Activated CD8-positive, alpha-beta memory T cell treated with anti-CD3 and anti-CD28 coated beads for 36 hours (primary cell): ENCODE measurements at places on chromosomes 7 and 10. TPM values are rescaled to one million over a fixed set of nuclear protein-coding genes. Genes with fewer than 3 reads are reported as not detected.

CEP41 gene
- 21.6 TPM for total RNA-seq

BAIAP2L1 gene
- total RNA-seq, result 0.82 TPM

ASZ1 gene
- total RNA-seq, result not detected

HABP2 gene
- total RNA-seq, result not detected

CUBN gene
- 0.59 TPM for total RNA-seq

LIPM gene
- total RNA-seq, result not detected

CCDC172 gene
- not detected for total RNA-seq

GPER1 gene
- total RNA-seq, result not detected

CTTNBP2 gene
- total RNA-seq, result not detected

MOGAT3 gene
- not detected for total RNA-seq

SUV39H2 gene
- 41.8 TPM for total RNA-seq

TMEM139 gene
- total RNA-seq, result 0.52 TPM

RSU1 gene
- 58.1 TPM for total RNA-seq

PRKAR2B gene
- 0.97 TPM for total RNA-seq

NUPR2 gene
- total RNA-seq, result not detected

CYP2W1 gene
- total RNA-seq, result not detected

MALRD1 gene
- total RNA-seq, result not detected

LEP gene
- not detected for total RNA-seq

SMO gene
- 0.25 TPM for total RNA-seq

UTF1 gene
- total RNA-seq, result not detected

MYOF gene
- 39.2 TPM for total RNA-seq

CLEC5A gene
- total RNA-seq, result not detected

AOAH gene
- 17.4 TPM for total RNA-seq

EPHB6 gene
- 5.4 TPM for total RNA-seq

FRMD4A gene
- 5.2 TPM for total RNA-seq

GPR26 gene
- not detected for total RNA-seq

SYT15 gene
- 0.42 TPM for total RNA-seq

CACNB2 gene
- not detected for total RNA-seq
